Effector memory CD4-positive, alpha-beta T cell (primary cell): ENCODE measurements at places on chromosomes 11 and 22.

GRCh38 chr11:104390651-104391050 lies 226.7 kb upstream of the PDGFD start:
- no peak for DNase-seq

GRCh38 chr11:125621995-125622394 lies 3.0 kb upstream of the CHEK1 start:
- DNase-seq: no peak

DNA sequence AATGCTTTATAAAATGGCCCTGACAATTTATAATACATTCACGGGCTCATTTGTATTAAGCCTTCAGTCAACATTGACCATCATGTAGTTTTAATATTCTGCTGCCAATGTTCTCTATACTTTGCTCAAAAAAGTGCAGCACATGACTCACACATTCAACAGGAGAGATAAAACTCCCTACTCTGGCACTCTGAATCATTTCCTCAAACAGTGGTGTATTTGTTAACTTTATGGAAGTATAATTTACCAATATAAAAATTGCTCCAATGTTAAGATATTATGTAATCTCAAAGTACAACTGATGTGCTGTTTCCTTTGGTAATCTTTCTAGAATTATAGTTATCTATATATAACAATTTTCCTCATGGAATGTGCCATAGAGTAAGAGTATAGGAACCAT lies 39.9 kb downstream of the MAML2 start:
- no peak for DNase-seq

DNA sequence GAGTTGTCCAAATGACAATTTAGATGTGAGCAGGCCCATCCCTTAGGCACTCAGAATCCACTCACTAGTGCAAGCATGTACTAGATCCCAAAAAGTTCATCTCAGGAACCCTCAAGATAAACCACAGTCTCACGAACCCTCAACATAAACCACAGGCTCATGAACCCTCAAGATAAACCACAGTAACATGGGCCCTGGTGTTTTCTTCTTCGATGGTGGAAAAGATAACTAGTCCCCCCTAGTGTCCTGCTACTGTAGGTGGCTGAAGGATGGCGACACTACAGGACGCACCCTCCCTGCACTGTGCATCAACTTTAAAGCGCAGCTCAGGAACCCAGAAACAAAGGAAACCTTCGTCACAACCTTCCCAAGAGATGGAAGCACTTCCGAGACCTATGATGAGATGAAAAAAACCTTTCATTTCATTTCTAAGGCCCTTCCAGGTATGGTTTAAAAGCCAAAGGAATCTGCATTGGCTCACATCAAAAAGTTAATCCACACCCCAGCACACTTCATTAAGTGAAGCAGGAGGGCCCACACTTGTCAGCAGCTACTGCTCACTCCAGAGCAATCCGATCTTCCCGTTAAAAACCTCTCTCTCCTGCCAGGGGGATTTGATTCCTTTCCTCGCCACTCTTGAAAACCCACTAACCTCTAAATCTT lies 2.4 kb downstream of the LARGE1 start:
- DNase-seq: no peak

DNA sequence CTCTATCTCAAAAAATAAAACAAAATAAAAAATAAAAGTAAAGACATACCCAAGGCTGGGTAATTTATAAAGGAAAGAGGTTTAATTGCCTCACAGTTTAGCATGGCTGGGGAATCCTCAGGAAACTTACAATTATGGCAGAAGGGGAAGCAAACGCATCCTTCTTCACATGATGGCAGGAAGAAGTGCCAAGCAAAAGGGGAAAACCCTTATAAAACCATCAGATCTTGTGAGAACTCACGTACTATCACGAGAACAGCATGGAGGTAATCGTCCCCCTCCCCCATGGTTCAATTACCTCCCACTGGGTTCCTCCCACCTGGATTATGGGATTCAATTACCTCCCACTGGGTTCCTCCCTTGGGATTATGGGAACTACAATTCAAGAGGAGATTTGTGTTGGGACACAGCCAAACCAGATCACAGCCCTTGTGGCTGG lies 8.3 kb upstream of the SSTR3 start:
- DNase-seq: no peak
